ENCODE measurements at places on chromosomes 16 and 17. TPM values are rescaled to one million over a fixed set of nuclear protein-coding genes. Genes with fewer than 3 reads are reported as not detected.

The TP53TG3B gene
- total RNA-seq = not detected

The CIBAR2 gene
- not detected for total RNA-seq

The SULT1A1 gene
- total RNA-seq = 5.3 TPM

The MYL11 gene
- total RNA-seq = 0.85 TPM

The AOC2 gene
- 6.2 TPM for total RNA-seq

The CRHR1 gene
- not detected for total RNA-seq

The GDPD1 gene
- total RNA-seq = 3.1 TPM

DNA sequence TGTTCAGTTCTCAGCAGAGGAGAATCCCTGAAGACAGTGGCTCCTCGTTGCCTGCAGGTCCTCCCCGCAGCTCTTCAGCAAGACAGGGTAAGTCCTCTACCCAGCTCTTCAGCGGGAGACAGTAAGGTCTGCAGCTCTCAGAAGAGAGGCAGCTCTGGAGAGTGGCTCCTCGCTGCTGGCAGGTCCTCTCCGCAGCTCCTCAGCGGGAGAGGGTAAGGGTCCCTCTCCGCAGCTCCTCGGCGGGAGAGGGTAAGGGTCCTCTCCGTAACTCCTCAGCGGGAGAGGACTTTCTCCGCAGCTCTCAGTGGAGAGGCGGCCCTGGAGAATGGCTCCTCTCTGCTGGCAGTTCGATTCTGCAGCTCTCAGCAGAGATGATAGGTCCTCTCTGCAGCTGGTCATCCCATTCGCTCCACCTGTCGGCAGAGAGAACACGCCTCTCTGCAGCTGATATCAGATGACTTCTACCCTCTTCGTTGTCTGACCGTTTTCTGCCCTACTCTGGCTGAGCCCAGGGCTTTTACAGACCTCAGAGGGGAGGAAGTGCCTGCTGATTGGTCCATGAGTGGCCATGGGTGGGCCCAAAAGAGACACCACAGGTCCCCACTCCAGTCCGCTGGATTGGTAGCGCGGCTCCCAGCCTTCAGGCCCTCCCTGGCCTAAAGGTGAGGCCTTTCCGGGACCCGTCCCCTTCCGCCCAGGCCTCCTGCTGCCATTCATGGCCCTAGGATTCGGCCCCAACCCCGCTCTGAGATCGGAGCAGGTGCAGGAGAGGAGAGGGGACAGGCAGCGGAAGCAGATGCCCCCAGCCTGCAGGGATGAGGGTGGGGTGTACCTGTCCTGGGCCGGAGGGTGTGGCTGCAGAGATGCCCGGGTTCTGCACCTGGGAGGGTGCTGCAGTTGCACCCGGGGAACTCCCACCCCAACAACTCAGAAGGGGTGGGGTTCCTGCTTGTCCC, 11.9 kb upstream of the SHCBP1 start:
- no peak for DNase-seq

- peak; percentile 13 for DNase-seq
Measured at GRCh38 chr17:58084317-58084981, 1.2 kb downstream of the DYNLL2 start.

DNA sequence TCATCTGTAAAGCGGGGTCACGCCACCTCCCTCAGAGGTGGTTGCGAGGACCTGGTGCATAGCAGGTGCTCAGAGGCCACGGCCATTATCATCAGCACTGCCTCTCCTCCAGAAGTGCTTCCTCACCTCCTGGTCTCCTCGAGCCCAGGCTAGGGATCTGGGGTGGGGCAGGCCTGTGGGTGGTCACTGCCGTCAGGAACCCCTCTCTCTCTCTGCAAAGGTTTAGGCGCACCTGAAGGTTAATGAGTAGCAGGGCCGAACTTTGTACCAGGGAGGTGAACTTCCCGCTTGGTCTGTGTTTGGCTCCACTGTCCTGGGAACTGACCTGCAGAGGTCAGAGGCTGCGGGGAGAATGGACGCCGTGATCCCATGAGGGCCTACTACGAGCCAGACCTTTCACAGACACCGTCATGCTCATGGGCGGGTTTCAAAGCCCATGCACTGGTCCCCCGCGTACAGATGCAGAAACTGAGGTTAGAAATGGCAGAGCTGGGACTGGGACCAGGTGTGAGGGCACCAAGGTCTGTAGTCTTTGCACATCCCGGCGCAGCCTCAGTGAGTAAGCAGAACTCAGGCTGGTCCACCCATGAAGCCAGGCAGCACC, 13.8 kb downstream of the JUP start:
- no peak for DNase-seq

- no peak for DNase-seq
Measured at GRCh38 chr17:73851091-73851490, 206.8 kb upstream of the SDK2 start.

DNA sequence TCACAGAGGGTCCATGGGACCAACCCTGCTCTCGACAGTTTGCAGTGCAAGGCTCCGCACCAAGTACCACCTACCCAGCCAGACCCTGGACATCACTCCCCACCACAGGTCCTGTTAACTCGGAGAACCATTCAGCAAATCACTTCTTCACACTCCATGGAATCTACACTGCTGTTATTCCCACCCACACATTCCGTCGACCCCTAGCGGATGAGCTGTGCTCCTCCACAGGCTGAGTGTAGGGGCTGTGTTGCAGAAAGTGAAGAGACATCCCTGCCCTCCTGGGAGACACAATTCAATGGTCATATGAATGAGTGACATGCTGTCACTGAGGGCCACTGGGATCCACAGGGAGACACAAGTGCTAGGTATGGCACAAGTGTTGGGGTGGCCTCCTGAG, 27.5 kb downstream of the MPG start:
- DNase-seq = no peak

- DNase-seq = no peak
Measured at GRCh38 chr17:45311760-45312476, 4.9 kb downstream of the MAP3K14 start.

DNA sequence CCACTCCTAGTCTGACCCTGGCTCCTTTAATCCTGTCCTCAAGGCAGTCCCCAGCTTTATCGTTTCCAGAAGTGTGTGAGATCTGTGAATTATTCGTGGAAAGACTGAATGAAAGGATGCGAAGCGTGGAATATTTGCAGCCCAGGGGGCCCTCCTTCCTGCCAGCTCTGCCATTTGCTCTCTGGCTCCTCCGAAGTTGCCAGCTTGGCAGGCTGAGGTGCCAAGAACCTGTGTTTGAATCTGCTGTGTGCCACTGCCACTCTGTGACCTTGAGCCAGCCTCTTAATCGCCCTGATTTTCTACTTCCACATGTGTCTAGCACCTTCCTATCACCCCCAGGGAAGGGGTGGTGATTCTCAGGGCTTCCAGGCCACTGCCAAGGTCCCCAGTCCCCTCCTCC, 10.8 kb downstream of the TBKBP1 start:
- DNase-seq = no peak

GRCh38 chr16:35140293-35140986, 1681.0 kb downstream of the TP53TG3F start:
- DNase-seq = no peak

- DNase-seq = no peak
Measured at GRCh38 chr17:59026176-59026939, 80.3 kb downstream of the TRIM37 start.

- no peak for DNase-seq
Measured at GRCh38 chr17:5203178-5203907, 11.7 kb upstream of the ZNF594 start.

DNA sequence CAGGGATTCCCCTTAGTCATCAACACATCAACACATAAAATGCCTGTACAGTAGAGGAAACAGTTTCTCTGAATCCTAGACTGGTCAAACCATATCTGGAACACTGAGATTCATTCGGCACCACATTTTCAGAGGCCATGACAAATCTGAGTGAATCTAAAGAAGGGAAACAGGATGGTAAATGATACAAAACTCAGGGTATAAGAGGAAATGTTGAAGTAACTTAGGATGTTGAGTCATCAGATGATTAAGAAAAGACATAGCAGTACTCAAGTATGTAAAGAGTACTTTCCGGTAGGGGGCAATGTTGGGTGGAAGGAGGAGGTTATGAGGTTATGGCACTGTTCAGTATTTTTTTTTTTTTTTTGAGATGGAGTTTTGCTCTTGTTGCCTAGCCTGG, 358.5 kb upstream of the PMFBP1 start:
- no peak for DNase-seq

DNA sequence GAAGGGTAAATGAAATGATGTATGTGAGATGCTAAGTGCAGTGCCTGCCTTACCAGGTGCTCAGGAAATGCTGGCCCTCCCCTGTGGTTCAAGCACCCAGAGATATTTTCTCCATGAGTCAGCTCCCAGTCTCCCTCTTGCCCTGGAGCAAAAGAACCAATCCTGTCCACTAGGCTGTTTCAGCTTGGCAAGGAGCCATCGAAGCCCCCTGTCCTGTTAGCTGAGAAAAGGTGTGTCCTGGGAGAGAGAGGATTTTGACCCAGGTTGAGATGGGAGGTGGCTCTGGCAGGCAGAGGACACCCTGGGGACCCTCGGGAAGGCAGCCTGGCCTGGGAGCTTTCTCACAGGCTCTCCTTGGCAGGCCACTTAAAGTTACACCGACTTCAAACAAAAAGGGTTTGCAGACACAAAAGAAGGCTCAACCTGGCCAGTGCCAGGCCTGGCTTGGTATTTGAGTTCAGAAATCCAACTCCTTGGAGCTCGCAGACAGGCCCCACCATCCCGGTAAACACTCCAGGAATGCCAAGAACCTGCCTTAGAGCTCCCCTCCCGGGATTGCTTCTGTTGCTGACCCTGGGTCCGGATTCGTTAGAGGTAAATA, 29.6 kb downstream of the NTN1 start:
- DNase-seq = no peak

- DNase-seq = peak; percentile 67
Measured at GRCh38 chr16:49280105-49280741, 1.4 kb downstream of the CBLN1 start.

DNA sequence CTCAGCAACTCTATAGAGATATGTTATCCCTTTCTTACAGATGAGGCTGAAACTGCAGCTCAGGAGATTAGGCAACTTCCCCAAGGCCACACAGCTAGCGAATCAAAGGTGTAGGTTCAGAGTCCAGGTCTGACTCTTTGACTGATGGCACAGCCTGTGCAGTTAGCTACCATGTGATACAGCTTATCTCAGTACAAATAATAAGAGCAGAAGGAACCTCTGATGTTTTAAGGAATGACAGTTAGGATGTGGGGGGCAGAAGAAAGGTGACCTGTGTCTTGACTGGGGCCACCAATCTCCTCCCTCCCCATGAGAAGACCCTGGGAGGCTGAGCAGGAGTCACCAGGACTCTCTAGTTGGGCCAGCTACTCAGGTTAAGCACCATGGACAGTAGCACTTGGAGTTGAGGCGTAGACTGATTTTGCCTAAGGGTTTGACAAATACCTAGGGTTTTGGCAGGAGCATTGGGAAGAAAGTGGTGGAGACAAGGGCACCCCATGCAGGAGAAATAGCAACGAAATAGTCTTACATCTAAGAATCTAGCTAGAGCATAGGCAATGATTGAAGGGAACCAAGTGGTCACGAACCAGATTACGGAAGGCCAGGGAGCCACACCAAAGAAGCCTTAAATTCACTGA, 22.8 kb upstream of the ACSM2B start:
- DNase-seq = no peak

GRCh38 chr17:50778471-50778870, 11.2 kb upstream of the ANKRD40CL start:
- DNase-seq = no peak

DNA sequence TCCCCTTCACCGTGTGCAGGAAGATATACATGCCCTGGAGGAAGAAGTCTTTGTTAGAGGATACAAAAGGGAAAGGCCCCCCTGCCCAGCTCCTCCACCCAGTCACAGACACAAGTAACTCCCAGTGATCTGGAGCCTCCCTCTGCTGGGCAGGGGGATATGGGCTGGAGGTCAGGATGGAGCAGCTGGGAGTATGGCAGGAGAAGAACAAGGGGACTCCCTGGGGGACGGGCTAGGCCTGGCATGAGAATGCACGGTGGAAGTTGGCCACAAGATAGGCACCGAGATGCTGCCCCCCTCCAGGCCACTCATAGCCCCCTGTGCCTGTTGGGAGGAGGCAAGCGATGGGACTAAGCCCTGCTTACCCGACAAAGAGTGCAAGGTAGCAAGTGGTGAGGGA, 4.2 kb downstream of the ORMDL3 start:
- no peak for DNase-seq

DNA sequence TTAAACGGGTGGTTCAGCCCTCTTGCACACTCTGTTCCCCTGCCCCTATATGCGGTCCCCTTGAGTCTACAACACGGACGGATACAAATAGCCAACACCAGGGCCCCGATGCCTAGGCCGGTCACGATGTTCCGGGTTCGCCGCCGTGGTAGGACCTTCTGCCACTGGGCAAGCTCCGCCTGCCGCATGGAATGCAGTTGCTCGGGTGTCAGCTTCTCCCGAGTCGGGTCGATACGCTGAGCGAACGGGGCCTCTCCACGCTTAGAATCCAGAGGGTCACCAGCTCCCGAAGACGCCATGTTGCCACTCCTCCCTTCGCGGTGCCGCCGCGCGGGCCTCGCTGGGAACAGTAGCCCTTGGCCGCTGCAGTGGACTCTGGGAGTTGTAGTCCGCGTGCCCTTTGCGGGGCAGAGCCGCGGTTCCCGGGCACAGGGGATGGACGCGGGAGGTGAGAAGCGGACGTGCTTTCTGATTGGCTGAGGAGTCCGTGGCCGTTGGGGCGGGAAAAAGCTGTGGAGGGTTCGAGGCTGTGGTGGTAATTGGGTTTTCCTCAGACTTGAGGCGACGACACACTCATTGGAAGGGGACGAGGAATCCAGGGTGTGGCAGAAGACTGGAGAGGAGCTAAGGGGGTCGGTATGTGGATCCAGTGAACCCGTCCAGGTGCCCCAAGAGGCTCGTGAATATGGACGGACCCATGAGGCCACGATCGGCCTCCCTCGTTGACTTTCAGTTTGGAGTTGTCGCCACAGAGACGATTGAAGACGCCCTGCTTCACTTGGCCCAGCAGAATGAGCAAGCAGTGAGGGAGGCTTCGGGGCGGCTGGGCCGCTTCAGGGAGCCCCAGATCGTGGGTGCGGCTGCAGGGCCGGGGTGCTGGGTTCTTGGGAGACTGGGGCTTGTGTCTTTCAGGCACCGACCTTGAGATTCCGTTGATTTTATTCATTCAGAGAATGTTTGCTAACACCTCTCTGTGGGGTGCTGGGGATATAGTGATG, at the start of the genes CNTD1 and COA3:
Gene CNTD1 (plus strand): TSS at position 479 of the 998 bp plus-strand sequence. CDS start 207 bp downstream, at position 686.
Gene COA3 (minus strand): TSS at position 322 of the 998 bp plus-strand sequence. CDS start 23 bp downstream, at position 299.
- peak; percentile 83 for DNase-seq

DNA sequence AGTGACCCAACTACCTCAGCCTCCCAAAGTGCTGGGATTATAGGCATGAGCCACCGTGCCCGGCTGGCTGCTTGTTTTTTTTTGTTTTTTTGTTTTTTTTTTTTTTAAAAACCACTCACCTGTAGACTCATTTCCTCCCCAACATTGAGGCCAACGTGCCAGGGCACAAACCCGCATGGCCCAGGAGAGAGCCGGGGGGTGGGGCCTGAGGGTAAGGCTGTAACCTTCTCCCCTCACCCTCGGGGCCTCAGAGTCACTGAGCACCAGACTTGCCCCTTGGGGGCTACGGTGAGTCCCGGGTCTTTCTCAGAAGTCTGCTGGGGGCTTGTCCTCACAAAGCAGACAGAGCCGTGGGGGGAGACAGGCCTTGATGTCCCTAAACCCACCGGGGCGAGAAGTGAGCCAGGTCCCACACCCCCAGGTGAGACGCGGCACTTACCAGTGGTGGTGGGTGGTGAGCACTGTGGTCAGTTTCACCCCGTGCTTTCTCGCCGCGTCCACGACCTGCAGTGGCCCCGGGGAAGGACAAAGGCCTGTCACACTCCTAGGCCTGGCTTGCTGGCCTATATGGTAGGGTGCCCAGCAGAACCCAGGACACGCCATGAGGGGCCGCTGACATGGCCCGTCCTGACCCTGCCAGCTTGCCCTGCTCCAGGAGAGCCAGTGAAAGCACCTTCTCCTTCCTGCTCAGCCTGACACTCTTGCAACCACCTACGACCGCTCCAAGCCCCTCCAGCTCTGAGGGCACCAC, 4.6 kb downstream of the HAGH start:
- DNase-seq = no peak
